ENCODE measurements at places on chromosomes 3 and 15. TPM values are rescaled to one million over a fixed set of nuclear protein-coding genes. Genes with fewer than 3 reads are reported as not detected.

- DNase-seq = no peak
Measured at GRCh38 chr15:52673312-52673711, 5.9 kb downstream of the ATOSA start.

- no peak for DNase-seq
Measured at GRCh38 chr3:129022114-129023007, 21.3 kb downstream of the EFCC1 start.

The DLL4 gene
- 2.9 TPM for total RNA-seq

The PRTG gene
- 0.22 TPM for total RNA-seq

The SLC9A9 gene
- 5.7 TPM for total RNA-seq

The MAP3K13 gene
- 22.2 TPM for total RNA-seq

The ARL6IP5 gene
- 30.8 TPM for total RNA-seq

- DNase-seq = peak; percentile 35
Measured at GRCh38 chr15:85289677-85290365, 90.6 kb upstream of the AKAP13 start.

The B4GALT4 gene
- 10.6 TPM for total RNA-seq

GRCh38 chr15:94610485-94610884 is 379.1 kb downstream of the MCTP2 start:
- DNase-seq = no peak

The CD200 gene
- not detected for total RNA-seq

GRCh38 chr3:116399701-116400226 is 45.5 kb downstream of the LSAMP start:
- no peak for DNase-seq

DNA sequence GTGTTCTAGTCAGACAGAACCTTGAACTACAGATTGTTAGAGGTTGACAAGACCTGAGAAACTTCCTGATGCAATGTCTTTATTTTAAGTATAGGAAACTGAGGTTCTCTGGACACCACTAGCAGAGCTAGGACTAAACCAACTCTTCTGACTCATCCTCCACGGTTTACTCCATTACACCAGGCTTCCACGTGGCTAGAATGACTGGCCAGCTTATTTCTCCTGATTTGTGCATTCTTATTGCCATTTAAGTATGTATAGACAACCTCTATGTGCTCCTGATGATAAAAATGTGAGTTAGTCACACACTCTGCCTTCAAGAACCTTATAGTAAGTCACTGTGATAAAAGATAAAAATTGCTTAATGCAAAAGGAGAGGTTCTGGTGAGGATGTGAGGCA is 182.7 kb downstream of the MEX3B start:
- DNase-seq = no peak

GRCh38 chr3:113105093-113105449 is 106.3 kb upstream of the BOC start:
- no peak for DNase-seq

DNA sequence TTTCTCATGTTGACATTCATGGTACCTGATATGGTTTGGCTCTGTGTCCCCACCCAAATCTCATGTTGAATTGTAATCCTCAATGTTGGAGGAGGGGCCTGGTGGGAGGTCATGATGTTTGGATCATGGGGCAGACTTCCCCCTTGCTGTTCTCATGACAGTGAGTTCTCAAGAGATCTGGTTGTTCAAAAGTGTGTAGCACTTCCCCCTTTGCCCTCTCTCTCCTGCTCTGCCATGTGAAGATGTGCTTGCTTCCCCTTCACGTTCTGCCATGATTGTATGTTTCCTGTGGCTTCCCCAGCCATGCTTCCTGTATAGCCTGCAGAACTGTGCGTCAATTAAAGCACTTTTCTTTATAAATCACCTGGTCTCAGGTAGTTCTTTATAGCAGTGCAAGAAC is 3.3 kb upstream of the UBL7 start:
- DNase-seq = no peak

The SENP8 gene
- 1.1 TPM for total RNA-seq

GRCh38 chr15:81491414-81492096 is 117.5 kb upstream of the TMC3 start:
- DNase-seq = no peak

DNA sequence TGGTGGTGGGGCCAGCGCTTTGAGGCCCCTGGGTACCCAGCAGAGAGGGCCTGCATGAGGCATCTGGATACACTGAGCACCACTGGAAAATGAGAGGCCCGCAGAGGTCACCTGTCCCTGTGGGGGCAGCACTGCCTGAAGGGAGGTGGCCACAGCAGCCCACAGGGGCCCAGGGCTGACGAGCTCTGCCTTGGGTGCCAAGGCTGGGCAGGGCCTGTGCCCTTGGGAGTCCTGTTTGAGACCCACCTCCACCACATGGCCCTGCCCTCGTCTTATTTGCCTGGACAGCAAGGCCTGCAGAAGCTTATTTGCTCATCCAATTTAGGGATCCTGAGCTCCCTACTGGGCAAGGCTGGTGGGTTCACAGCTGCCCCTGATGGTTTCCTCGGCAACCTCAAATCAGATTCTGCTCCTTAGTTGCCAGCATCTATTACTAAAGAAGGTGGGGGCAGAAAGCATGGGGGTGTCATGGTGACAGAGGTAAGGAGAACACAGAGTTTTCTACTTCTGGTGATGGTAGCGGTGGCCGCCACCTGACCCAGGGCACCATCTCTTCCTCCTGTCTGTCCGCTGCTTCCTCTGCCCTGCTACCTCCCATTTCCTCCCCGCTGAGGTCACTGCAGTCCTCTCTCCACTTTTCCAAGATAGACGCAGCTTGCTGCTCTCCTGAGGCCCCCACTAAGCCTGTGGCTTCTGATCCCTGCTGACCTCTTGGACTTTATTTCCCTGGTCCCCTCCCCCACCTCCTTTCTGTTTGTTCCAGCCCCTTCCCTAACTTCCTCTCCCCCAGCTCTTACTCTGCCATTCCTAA is 62.9 kb downstream of the HMCES start:
- DNase-seq = no peak

The ATOSA gene
- total RNA-seq = 18.9 TPM

The CPEB1 gene
- not detected for total RNA-seq

The POLR2M gene
- 10.9 TPM for total RNA-seq

DNA sequence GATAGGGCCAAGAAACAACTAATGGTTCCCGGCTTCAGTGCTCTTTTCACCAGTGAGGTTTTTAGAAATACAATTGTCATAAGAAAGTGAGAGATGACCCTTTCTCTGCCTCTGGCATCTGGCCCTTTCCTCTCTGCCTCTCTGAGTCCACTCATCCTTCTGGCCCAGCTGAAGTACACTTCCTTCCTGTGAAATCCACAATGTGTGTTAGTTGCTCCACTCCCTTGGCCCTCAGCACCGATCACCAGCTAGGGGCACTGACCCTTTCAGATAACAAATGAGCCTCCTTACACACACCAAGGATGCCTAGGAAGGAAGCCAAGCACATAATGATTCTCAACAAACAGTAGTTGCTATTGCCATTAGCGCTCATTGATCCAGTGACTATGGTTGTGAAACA is 2.9 kb upstream of the CAV3 start:
- no peak for DNase-seq

DNA sequence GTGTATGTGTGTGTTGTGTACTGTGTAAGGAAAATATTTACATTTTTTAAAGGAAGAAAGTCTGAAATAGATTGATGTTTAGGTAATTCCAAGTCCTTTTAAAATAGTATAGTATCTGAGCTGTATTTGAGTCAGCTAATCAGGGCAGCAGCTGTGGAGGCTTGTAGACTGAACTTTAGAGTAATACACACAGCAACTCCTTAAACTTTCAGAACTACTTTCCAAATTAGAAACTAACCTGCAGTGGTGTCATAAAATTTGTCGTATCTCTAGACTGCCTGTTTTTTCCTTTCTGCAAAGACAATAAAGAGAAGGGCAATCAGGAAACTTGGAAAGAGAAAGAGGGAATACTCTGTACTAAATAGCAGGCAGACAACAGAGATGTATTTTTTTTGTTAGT is 391.0 kb upstream of the AZI2 start:
- DNase-seq = no peak

The XIRP1 gene
- total RNA-seq = 0.28 TPM

DNA sequence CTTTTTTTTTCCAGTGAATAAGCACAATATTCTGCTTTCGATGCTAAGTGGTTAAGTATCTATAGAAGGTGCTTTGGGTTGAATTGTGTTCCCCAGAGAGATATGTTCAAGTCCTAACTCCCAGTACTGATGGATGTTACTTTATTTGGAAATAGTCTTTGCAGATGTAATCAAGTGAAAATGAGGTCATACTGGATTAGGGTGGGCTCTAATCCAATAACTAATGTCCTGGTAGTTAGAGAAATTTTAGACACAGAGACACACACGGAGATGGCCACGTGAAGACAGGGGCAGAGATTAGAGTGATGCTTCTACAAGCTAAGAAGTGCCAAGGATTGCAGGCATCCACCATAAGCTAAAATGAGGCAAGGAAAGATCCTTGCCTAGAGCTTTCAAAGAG is 662.3 kb downstream of the NAALADL2 start:
- no peak for DNase-seq

- no peak for DNase-seq
Measured at GRCh38 chr15:87680208-87680607, 576.3 kb downstream of the NTRK3 start.

GRCh38 chr3:10596746-10597448 is 91.5 kb upstream of the ATP2B2 start:
- DNase-seq = no peak

The EFHB gene
- not detected for total RNA-seq

- DNase-seq = peak; percentile 75
Measured at GRCh38 chr15:60585743-60586708, 107.1 kb upstream of the ICE2 start.

- DNase-seq = no peak
Measured at GRCh38 chr15:74994236-74994635, 1.1 kb upstream of the SCAMP5 start.

GRCh38 chr3:111943533-111943932 is 35.3 kb upstream of the ABHD10 start:
- DNase-seq = no peak

DNA sequence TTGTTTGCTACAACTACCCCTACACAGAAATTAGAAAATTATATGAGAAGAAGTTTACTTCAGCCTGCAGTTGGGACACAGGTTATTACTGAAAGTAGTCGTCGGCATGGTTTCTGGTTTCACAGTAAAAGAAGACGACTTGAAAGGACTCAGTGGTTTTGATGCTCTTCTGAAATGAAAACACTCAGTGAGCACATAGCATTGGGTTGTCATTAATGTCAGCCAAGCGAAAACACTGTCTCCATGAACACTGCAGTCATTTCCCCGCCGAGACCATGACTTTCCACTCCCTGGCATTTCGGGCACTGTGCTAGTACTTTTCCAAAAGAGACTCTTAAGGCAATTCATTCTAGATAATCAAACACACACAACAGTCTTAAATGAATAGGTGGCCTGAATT is 69.2 kb upstream of the ICE2 start:
- no peak for DNase-seq

GRCh38 chr3:15982667-15983196 is 185.0 kb upstream of the ANKRD28 start:
- no peak for DNase-seq

DNA sequence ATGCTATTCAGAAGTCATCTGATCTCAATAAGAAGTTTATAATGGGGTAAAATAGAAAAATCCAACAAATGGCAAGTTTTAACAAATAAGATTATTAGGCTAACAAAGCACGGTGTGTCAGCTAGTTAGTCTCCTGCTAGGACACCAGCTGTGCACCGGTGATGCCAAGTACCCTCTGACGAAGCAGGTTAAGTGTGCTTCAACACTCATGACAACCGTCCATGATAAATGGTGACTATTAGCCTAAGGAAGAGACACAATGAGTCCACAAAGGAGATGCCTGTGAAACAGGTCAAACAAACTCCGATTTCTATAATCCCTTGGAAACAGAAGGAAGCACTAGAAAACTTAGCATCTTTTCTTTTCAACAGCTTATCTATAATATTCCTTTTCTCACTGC is 36.5 kb downstream of the ATP13A3 start:
- no peak for DNase-seq

DNA sequence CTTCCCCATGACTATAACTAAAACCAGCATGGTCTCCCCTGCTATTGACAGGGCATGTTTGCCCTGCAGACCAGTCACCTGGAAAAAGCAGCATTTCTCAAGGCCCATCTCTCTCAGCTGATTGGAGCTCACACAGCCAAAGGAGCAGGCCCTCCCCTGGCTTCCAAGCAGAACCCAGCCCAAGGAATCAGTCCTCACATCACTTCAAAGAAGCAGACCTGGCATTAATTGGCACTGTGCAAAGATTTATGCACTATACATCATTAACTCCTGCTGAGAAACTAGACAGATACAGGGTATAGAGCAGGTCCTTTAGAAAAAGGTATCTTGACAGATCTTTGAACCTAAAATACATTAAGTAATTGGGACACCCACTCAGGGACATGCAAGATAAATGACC is 323.8 kb upstream of the PPP2R3A start:
- DNase-seq = no peak
